ENCODE measurements at places on chromosomes 3 and 15.

GRCh38 chr3:16790432-16791400, 94.0 kb upstream of the PLCL2 start:
- no peak for DNase-seq

DNA sequence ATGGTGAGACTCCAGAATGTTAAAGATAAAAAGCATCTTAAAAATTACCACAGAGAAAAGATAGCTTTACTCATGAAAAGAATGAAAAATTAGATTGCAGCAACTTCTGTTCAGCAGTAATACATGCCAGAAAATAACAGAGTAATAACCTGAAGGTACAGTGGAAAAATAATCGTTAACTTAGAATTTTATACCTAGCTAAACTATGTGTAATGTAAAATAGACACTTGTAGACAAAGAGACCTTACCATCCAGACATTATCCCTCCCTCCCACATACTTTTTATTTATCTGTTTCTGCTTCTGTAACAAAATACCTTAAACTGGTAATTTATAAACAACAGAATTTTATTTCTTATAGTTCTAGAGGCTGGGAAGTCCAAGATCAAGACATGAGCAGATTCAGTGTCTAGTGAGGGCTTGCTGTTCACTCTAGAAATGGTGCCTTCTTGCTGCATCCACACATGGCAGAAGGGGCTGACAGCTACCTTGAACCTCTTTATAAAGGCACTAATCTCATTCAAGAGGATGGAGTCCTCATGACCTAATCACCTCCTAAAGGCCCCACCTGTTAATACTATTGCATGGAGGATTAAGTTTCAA, 90.7 kb downstream of the COL6A6 start:
- DNase-seq: no peak

- no peak for DNase-seq
Observed at GRCh38 chr3:123291404-123291803, 89.7 kb downstream of the SEC22A start.

- no peak for DNase-seq
Observed at GRCh38 chr3:33278163-33278562, 921 bp downstream of the FBXL2 start.

- DNase-seq: no peak
Observed at GRCh38 chr15:70101459-70102113, 3.9 kb upstream of the TLE3 start.

DNA sequence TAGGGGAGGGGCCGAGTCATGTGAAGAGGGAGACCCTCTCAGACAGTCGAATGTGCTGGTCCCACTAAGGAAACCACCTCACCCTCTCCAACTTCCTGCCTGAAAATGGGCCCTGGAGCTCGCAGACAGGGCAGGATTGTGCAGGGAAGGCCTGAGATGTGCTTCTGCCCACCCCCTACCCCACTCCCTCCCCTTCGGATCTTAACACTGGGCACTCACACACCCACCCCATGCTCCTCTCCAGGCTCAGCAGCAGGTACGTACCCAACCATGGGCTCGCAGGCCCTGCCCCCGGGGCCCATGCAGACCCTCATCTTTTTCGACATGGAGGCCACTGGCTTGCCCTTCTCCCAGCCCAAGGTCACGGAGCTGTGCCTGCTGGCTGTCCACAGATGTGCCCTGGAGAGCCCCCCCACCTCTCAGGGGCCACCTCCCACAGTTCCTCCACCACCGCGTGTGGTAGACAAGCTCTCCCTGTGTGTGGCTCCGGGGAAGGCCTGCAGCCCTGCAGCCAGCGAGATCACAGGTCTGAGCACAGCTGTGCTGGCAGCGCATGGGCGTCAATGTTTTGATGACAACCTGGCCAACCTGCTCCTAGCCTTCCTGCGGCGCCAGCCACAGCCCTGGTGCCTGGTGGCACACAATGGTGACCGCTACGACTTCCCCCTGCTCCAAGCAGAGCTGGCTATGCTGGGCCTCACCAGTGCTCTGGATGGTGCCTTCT, 20.0 kb downstream of the ATRIP start:
- no peak for DNase-seq

- no peak for DNase-seq
Observed at GRCh38 chr15:100049936-100050876, 291.6 kb downstream of the ADAMTS17 start.

- no peak for DNase-seq
Observed at GRCh38 chr15:52111517-52112202, 915 bp downstream of the BCL2L10 start.

GRCh38 chr3:40477666-40478065, 744 bp downstream of the ZNF619 start:
- no peak for DNase-seq

- no peak for DNase-seq
Observed at GRCh38 chr3:85572426-85572825, 613.6 kb downstream of the CADM2 start.

GRCh38 chr3:187935623-187936156, 190.4 kb upstream of the BCL6 start:
- no peak for DNase-seq

DNA sequence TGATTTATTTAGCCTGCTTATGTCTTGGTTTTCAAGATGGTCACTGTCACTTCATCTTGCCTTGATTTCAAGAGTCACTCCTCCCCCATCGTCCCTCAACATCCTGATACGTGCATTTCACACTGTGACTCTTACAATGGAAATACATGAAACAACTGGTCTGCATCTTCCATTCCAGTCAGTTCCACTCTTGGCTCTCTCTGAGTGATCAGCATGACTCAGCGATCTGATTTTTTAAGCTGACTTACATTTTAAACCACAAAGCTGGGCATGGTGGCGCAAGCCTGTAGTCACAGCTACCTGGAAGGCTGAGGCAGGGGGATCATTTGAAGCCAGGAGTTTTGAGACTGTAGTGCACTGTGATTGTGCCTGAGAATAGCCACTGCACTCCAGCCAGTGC, 271.2 kb upstream of the ROPN1 start:
- DNase-seq: no peak

DNA sequence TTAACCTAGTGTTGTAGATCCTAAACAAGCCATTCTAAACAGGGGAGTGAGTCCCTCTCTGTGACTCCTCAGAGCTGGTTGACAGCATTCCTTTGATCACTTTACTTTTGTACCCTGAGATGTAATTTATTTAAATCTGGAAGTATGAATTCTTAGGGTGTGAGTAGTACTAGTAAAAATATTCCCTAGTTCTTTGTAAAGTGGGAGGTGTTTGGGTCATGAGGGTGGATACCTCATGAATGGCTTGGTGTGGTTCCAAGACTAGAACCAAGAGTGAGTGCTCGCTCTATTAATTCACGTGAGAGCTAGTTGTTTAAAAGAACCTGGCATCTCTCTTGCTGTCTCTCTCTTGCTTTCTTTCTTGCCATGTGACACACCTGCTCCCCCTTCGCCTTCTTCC, 223.7 kb downstream of the SQOR start:
- DNase-seq: no peak

- no peak for DNase-seq
Observed at GRCh38 chr3:46496746-46497555, 825 bp upstream of the RTP3 start.

DNA sequence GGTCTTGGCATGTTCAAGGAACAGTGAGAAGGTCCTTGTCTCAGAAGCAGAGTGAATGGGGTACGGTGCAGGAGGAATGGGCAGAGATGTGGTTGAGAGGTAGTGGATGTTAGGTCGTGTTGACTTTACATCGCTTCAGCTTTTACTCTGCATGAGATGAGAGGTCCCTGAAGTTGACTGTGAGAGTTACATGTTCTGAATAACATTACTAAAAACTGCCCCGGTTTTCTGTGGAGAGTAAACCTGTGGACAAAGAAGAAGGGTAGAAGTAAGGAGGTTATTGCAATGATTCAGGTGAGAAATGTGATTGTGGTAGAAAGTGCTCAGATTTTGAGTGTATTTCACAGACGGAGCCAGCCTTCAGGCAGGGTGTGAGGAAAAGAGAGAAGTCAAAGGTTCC, 105.6 kb downstream of the ARNT2 start:
- no peak for DNase-seq
